ENCODE measurements at places on chromosomes 4 and X.

GRCh38 chr4:125267630-125268029 is 47.1 kb upstream of the FAT4 start:
- DNase-seq, result no peak

DNA sequence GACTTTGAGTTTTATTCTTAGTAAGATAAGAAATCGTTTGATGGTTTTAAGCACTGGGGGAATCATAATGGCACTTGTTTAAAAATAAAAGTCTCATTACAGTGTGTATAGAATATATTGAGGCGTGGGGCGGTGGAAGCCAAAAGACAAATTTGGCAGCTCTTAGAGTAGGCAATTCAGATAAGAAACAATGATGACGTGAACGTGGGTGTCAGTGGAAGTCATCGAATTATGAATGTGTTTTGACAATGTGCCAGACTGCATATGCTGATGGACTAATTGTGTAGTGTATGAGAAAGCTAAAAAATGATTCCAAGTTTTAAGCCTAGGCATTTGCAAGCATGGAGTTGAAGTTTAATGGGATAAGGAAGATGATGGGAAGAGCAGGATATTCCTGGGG is 35.8 kb downstream of the SPANXD start:
- DNase-seq, result no peak

GRCh38 chr4:2925931-2926860 is 37.0 kb downstream of the NOP14 start:
- no peak for DNase-seq

GRCh38 chr4:152415980-152416379 is 119.9 kb downstream of the FBXW7 start:
- no peak for DNase-seq

- no peak for DNase-seq
These were observed 16.2 kb upstream of the FRMD7 start for GRCh38 chrX:132144061-132144460.

GRCh38 chr4:160350944-160351343 is 1248.1 kb downstream of the RAPGEF2 start:
- no peak for DNase-seq

GRCh38 chrX:71955530-71956120 is 45.0 kb downstream of the NHSL2 start:
- no peak for DNase-seq

GRCh38 chr4:1470393-1470670 is 64.1 kb upstream of the NKX1-1 start:
- no peak for DNase-seq

DNA sequence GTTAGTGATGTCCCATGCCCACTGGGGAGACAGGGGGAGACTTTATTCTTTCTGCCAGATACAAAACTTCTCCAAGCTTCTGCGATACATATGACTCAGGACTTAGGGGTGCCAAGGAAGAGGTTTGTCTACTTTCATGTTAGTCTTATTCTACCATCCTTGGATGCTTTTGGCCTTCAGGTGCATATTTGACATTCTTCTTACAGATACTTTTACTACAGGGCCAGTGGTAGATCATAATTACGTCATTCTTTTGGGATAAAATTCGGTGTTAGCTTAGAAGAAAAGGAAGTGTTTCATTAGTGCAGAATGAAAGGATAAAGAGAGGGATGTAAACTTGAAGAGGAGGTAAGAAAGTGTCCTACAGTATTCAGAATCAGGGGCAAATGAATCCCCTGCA is 245.2 kb downstream of the THOC2 start:
- DNase-seq, result no peak

- peak; percentile 66 for DNase-seq
These were observed 48.1 kb upstream of the ENPP6 start for GRCh38 chr4:184265546-184266351.

GRCh38 chr4:146105464-146105863 is 70.1 kb upstream of the LSM6 start:
- DNase-seq, result no peak

DNA sequence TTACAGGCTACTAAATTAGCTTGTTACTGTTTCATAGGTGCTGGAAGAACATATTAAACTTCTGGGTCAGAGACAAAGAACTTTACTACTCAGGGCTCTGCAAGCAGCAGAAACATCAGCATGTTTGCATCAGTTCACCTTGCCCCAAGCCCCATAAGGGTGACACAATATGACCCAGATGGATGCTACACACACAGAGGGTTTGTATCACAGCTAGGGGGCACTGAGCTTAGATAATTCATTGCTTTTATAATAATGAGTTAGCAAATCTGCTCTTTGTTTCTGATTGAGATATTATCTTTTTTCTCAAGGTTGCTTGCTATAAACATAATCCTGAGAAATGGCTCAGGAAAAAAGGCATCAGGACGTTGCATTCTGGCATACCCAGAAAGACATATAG is 4.8 kb upstream of the SYNPO2 start:
- DNase-seq, result no peak

DNA sequence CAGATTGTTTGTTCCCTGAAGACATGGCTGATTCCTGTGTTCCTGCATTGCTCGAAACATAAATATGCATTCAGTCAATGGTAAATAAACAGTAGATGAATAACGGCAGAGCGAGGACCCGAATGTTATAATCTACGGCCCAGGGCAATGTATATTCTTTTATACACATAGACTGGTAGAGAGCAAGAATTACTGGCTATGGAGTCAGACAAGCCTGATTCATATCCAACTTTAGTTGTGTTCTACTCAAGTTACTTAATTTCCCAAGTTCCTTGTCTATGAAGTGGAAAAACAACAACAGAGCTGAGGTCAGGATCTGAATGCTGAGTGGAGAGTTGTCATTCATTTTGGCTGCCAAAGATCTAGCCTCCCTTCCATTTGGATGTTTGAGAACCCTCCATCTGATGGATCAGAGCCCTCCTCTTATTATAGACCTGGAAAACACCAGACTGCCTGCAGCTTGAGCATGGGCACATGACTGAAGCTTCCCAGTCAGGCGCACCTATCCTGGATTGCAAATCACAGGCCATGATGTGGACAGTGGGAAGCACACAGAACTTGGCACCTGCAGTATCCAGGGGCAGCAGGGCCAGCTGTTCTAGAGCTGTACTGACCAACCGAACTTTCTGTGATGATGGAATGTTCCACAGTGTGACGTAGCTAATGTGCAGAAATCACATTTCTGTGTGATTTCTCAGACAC is 80.1 kb downstream of the FAM184B start:
- DNase-seq, result no peak

DNA sequence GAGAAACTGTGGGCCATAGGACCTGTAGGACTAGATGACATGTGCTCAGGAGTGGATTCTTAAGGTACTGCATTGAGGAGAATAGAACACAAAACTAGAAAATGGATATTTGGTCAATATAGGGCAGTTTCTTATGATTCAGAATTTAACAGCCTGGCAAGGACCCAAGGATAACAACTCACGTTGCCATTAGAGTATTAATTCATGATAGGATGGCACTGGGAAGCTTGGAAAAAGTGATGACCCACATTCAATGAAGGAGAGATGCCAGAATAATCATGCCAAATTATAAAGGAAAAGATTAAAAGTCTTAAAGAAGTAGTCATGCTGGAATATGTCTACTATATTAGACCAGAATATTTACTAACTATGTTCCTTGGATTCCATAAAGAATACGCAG is 594.5 kb downstream of the ANKRD50 start:
- DNase-seq, result no peak

DNA sequence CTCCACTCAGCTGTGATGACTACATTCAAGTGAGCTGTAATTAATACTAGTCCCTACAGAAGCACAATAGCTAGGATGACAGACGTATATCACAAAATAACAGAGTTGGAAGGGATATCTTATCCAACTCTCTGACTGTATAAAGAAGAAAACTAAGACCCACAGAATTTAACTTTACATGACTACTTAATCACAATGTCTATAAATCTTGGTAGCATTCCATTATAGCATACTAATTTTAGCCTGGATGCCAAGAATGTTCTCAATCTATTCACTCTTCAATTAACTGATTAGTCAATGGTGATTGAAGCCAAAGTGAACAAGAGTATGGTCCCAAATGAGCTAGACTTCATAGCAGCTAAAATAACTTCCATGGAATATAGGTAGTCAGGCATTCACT is 31.2 kb downstream of the RPS6KA6 start:
- DNase-seq, result no peak

DNA sequence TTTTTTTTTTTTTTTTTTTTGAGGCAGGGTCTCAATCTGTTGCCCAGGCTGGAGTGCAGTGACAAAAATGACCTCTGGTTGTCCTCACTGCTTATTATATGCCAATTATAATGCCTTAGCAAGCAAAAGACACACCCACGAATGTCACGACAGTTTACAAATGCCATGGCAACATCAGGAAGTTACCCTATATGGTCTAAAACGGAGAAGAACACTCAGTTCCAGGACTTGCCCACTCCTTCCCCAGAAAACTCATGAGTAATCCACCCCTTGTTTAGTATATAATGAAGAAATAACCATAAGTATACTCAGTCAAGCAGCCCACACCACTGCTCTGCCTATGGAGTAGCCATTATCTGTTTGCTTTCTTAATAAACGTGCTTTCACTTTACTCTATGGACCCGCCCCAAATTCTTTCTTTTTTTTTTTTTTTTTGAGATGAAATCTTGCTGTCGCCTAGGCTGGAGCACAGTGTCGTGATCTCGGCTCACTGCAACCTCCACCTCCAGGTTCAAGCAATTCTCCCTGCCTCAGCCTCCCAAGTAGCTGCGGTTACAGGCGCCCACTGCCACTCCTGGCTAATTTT is 106.2 kb downstream of the SMIM20 start:
- DNase-seq, result no peak

All from KBM-7 (cell line).